DMS153 (cell line): ENCODE measurements at places on chromosomes 1 and 21.

GRCh38 chr1:27517907-27518718 lies 28.1 kb upstream of the WASF2 start:
- no peak for DNase-seq

GRCh38 chr1:230909974-230910754 lies 41.8 kb upstream of the C1orf198 start:
- no peak for DNase-seq

- DNase-seq, result no peak
Observed at GRCh38 chr1:108878160-108878469, 1.3 kb downstream of the GPSM2 start.

DNA sequence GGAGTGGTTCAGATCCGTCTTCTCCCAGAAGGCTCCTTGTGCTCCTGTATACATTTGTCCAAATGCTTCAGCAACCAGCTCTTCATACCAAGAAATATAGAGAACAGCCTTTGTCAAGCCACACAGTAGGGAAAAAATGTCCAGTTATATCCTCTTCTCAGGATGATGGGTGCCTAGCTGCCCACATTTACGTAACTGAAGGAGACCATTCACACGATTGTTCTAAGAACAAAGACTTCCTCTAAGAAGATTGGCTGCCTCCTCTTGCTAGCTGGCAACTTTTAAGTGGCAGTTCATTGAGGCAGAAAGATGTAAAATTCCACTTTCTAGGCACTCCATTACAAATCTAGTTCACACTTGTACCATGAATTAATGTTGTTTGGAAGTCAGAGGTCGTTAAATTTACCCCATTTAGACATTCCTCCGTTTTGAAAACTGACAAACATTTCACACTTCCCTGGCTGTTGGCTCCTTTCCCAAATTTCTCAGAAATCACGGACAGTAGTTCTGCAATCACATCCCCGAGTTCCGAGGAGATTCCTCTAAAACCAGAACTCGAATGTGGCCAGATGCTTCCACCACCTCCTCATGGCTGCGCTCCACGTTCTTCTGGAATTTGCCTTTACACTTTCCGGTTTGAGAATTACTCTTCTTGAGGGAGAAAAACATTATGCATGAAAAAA lies 45.6 kb upstream of the CSF1 start:
- no peak for DNase-seq

DNA sequence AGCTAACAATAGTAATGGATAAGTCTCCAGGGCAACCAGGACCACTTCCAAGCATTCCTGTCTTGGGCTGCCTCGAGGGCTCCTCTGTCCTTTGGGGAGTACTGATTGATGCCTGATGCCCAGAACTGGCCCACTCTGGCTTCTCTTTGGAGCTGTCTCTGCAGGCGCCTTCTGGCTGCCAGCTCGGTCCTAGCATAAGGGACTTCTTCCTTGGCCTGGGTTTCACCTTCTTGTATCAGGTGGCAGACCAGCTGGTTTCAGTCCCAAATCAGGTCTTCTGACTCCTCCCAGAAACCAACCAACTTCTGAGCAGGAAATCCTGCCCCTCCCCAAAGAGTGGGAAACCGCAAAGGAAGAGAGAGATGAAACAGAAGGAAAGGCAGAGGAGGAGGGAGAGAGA lies 10.6 kb downstream of the G0S2 start:
- DNase-seq, result no peak
